Non-pigmented ciliary epithelial cell (primary cell): ENCODE measurements at places on chromosomes 7 and 10.

- DNase-seq, result no peak
Observed at GRCh38 chr7:103130901-103131624, 17.8 kb downstream of the NAPEPLD start.

GRCh38 chr7:39709768-39710311 lies 86.5 kb downstream of the RALA start:
- no peak for DNase-seq

DNA sequence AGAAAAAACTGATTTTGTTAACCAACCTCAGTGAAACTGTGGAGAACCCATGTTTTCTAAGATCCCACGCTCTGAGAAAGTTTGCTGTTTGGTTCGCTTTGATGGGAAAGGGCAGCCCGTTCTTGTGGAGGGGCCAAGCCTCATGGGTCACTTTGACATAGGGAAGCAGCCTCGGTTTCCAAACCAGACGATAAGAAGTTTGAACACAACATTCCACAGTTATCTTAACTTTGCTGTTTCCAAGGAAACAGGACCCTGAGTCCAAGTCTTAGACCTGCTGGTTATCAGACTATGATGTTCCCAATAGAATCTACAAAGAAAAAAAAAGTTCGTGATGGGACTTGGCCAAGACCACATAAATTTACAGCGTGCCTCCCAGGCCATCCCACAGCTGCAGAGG lies 182.3 kb downstream of the NRP1 start:
- no peak for DNase-seq

DNA sequence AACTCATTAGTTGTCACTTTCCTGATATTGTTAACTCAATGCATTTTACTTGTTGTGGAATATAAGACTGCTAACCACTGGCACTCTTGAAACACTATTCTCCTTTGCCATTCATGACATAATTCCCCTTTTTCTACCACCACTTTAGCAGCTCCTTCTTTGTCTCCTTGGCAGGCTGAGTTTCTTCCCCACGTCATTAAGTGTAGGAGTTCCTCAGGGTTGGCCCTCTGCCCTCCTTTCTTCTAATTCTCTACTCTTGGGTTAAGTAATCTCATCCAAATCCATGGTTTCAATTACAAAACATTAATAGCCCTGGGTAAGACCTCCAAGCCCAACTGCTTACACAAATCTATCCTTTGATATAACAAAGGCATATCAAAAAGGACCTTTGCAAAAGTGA lies 175.1 kb downstream of the HGF start:
- DNase-seq, result no peak

GRCh38 chr10:130777507-130778165 lies 533.9 kb downstream of the TCERG1L start:
- no peak for DNase-seq
